ENCODE measurements at places on chromosomes 3 and 15.
A peak's percentile ranks its signal among the peaks of the same experiment; 100 is the strongest.

- DNase-seq: no peak
Observed at GRCh38 chr3:181999314-181999713, 287.6 kb downstream of the SOX2 start.

DNA sequence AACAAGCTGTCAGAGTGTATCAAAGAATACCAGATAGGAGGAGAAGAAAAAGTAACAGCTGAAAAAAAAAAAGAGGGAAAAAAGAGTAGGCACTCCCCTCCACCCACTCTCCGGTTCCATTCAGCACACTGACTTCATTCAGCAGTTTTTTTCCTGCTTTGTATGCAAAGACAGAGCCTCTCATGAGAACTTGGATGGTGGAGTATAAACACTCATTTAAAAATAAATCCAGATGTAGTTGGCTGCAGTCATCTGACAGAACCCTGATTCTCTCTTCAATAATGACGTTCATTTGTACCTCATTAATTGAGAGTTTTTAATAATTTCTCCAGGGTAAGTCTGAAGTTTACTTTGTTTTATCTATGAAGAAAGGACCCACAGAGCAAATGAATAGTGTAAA, 81.0 kb downstream of the TMEM108 start:
- DNase-seq: no peak

DNA sequence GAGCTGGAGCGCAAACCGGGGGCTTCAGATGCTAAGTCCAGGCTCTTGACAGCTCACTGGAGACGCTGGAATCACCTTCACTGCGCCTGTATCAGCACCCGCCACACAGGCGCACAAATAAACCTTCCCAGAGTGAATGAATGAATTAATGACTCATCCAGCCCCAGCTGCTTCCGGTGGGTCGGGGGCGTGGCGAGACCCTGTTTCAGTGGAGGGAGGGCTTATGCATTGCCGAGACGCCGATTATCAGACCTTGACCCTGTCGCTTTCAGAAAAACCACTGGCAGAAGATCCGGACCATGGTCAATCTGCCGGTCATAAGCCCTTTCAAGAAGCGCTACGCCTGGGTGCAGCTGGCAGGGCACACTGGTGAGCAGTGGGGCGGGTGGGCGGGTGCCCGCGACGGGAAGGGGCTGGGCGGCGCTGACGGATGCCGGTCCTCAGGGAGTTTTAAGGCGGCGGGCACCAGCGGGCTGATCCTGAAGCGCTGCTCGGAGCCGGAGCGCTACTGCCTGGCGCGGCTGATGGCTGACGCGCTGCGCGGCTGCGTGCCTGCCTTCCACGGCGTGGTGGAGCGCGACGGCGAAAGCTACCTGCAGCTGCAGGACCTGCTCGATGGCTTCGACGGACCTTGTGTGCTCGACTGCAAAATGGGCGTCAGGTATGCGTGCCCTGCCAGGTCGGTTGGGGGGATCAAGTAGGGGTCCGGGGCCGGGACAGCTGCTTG, 7.7 kb downstream of the ITPKA start:
- peak; percentile 65 for DNase-seq

- no peak for DNase-seq
Observed at GRCh38 chr3:182133752-182134151, 422.0 kb downstream of the SOX2 start.

DNA sequence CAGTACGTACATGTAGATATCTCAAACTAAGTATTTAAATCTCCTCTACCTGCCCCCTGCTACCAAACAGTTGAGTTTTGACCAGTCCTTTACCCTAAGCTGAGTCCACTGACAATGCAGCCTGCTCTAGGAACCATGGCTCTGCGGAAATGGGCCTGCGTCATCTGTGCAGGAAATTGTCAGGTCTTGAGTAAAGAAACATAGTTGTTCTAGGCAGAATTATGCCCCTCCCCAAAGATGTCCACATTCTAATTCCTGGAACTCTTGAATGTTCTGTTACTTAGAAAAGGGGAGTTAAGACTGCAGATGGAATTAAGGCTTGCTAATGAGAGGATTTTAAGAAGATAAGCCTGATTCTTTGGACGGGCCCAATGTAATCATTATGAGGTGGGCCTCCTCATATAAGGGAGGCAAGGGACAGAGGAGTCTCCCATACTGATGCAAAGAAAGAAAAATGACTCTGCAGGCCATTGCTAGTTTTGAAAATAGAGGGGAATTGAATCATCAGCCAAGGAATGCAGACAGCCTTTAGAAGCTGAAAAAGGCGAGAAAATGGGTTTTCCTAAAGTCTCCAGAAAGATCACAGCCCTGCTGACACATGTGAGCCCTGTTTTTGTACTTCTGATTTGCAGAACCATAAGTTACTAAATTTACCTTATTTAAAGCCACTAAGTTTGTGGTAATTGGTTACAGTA, 5.5 kb upstream of the VGLL3 start:
- DNase-seq: no peak

GRCh38 chr3:29245441-29245840, 35.4 kb upstream of the RBMS3 start:
- DNase-seq: no peak

- no peak for DNase-seq
Observed at GRCh38 chr3:45802146-45802545, 5.8 kb upstream of the SLC6A20 start.

GRCh38 chr3:43838877-43839276, 148.1 kb downstream of the ABHD5 start:
- DNase-seq: no peak

GRCh38 chr15:76866008-76866407, 39.1 kb downstream of the SCAPER start:
- no peak for DNase-seq

DNA sequence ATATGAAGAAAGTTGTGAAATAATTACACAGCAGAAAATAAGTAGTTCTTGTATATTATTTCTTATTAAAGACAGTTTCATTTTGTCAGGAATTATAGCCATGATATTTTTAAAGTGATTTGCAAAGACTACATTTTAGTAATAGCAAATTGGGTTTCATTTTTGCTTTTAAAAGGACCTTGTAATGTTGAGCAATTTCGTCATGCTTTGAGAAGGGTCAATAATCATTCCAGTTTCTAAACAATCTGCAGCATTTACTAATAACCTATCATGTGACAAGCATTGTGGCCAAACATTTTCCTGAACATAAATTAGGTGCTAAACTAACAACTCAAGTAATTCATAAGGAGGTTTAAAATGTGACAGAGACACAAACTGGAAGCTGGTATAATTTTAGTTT, 214.4 kb upstream of the CBLB start:
- no peak for DNase-seq

DNA sequence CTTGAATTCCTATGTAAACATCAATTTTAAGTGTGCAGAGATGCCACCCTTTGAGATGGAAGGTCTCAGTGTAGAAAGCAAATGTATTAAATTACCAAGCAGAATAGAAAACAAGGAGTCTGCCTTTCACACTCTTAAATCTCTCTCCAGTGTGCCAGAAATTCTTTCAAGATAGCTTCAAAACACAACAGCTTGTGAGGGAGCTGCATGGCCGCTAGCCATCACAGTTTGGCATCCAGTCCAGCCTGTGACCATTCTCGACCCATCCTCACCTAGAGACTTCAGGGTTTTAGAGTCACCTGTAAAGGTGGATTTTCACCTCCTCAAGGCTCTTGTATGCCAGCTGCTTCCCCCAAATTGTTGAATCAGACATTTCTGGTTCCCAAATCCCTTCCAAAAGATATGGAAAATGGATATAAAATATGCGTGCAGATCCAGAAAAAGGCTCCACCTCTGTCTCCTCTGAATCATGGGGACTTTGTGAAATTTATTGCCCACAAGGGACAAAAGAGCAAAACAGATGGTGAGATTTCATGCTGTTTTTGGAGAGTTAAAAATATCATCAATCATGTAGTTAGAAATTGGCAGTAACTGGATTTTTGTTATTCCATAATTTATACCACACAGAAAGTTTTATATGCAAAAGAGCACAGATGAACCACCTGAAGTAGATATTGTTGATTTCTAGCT, 114.2 kb upstream of the THRB start:
- DNase-seq: no peak

- no peak for DNase-seq
Observed at GRCh38 chr3:41751597-41751996, 210.3 kb downstream of the ULK4 start.

DNA sequence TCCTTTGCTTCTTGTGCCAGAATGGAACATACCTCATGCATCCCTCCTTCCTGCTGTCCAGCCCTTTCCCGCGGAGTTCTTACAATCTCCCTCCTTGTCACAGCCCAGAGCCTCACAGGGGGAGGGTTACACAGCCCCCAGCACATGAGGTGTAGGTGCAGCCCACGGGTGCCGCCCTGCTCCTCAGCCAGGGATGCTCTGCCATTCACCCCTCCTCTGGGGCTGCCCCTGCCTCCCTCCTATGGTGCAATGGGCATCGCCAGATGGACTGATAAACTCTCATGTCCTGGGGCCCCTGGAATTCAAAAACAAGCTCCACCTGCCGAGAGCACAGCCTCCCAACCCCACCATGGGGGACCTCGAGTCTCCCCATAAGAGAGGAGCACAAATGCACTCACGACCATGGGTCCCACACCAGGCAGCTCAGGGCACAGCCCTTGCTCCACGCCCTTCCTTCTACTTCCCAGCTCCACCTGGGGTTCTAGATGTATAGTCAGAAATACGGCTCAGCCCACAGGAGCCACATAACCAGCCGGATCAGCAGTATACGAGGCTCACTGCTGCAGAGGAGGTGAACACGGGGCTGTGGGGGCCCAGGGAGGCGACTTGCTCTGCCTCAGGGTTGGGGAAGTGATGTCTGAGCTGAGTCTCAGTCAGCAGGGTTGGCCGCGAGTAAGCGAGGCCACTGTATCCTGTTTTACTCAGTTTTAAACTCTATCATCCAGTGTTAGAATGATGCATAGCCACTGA, 269.7 kb upstream of the LYSMD4 start:
- DNase-seq: no peak

DNA sequence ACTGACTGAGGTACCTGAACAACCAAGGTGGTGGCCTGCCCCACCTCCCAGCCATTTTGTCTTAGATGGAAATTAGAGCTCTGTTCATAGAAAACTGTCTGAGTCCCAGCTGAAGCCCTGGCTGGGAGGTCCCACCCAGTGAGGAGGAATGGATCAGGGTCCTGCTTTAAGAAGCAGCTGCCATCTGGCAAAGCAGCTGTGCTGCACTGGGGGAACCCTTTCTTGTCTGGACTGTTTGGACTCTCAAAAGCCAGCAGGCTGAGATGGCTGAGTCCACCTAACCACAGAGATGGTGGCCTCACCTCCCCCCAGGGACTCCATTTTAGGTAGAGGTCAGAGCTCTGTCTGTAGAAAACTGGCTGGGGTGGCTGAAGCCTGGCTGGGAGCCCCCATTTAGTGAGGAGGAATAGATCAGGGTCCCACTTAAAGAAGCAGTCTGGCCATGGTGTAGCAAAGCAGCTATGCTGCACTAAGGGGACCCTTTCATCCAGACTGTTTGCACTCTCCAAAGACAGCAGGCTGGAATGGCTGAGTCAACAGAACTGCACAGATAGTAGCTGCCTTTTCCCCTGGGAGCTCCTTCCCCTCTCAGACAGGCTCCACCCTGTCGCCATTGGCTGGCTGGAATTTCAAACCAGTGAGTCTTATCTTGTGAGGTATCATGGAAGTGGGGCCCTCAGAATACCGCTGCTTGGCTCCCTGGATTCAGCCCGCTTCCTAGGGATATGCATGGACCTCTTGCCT, 116.9 kb downstream of the EPHA6 start:
- DNase-seq: no peak

DNA sequence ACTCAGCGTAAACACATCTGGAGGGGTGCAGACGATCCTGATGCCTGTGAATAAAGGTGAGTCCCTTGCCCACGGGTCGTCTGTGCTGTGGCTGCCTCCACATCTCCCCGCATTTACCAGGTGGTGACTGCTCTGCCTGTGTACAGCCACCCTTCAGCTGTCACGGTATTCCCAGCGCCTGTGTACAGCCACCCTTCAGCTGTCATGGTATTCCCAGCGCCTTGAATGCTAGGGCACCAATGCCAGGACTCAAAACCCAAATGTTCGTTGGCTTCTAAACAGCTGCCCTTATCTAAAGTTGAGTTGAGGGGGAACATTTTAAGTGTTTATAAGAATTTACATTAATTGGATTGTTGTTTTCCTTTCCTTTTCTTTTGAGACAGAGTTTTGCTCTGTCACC, 27.4 kb downstream of the MAP6D1 start:
- no peak for DNase-seq

- DNase-seq: no peak
Observed at GRCh38 chr15:58505581-58505980, 73.8 kb downstream of the LIPC start.

DNA sequence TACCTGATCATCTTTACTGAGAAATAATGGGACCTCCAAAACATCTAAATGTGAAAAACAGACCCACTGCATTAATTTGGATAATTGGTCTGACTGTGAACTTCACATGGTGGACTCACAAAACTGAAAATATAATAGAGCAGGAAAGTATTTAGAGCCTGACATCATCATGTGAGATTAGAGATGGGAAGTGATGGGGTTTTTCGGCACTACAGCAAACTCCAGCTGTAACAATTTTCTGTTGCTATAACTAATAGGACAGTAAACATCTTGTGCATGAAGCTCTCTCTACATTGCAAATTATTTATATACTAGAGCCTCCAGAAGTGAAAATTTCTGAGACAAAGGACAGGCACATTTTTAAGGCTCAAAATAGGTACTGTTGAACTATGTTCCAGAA, 32.2 kb downstream of the VEPH1 start:
- DNase-seq: no peak
